ENCODE measurements at places on chromosomes 13 and 19.
A peak's percentile ranks its signal among the peaks of the same experiment; 100 is the strongest.

DNA sequence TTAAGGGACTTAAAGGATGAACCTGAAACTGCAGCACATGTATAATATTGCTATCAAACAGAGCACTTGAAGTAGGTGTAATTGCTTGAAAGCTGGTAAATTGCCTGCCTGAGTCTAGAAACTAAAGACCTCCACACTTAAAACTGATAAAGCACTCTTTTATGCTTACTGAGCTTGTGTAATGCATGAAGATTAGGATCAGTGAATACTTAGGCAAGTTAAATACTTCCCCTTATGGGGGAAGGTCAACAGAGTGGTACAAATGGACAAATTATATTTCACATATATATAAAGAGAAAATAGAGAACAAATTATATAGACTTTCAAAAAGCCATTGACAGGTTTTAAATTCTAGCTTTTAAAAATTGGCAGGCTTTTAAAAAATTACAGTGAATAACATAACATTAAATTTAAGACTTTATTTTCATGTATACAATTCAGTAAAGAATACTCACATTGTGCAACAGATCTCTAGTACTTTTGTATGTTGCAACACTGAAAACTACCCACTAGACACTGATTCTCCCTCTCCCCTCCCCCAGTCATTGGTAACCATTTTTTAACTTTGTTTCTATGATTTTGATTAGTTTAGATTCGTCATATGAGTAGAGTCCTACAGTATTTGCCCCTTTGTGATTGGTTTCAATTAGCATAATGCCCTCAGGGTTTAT lies 23.9 kb downstream of the PIBF1 start:
- no peak for DNase-seq

- DNase-seq = peak; percentile 71
Observed at GRCh38 chr19:3304871-3305423, 61.4 kb upstream of the NFIC start.

GRCh38 chr13:85509512-85509911 lies 289.7 kb downstream of the SLITRK6 start:
- no peak for DNase-seq

GRCh38 chr13:104196611-104197010 lies 1130.4 kb upstream of the SLC10A2 start:
- no peak for DNase-seq

- DNase-seq = no peak
Observed at GRCh38 chr13:91748416-91749089, 350.1 kb downstream of the GPC5 start.

GRCh38 chr19:42202290-42202880 lies 15.1 kb downstream of the DEDD2 start:
- no peak for DNase-seq

DNA sequence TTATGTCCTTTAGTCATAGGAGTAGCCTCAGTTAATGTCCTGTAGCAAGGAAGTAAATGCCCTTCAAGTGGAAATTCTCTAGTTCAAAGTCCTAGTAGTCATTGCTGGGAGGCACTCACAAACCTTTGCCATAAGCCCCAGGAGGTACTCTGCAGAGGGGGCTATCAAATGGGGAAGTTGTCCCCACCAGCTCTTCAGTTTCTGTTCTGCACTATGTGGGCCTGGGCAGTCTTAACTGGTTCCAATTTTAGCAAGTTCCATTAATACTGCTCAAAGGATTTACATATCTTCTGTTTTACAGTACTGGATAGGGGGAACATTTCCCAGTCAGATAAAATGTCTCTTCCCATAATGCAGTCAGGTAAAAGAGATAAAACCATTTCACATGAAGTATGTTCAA lies 101.3 kb downstream of the B3GLCT start:
- no peak for DNase-seq
